ENCODE measurements at places on chromosomes 1 and 21.

- no peak for DNase-seq
These were observed 433 bp upstream of the KAZN start for GRCh38 chr1:14598007-14598497.

DNA sequence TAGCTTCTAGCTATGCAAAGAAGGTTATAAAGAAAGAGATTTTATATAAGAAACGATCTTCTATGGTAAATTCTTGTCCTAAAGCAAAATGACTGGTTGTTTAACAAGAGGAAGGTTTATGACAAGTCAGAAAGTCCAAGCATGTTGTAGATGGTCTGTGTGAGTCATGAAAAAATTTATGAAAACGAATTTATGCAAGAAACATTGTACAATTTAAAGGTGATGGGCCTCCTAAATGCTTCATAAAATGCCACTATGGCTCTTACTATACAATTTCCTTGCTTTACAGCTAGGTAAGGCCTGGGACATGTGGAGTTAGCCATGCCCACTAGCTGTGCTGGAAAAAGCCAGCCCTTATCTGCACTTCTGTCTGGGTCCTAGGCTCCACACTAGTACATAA lies 125.4 kb downstream of the PTGER3 start:
- no peak for DNase-seq

- DNase-seq, result no peak
These were observed at the start of gene C1orf94 for GRCh38 chr1:34176830-34177603. Gene C1orf94, plus strand, starts transcription at chr1:34176907. Its CDS starts 883 bp downstream, at chr1:34177790.

- DNase-seq, result no peak
These were observed 46.8 kb downstream of the XCL1 start for GRCh38 chr1:168623003-168623828.

GRCh38 chr1:39398278-39399021 lies 93.0 kb upstream of the BMP8A start:
- DNase-seq, result peak; percentile 64

DNA sequence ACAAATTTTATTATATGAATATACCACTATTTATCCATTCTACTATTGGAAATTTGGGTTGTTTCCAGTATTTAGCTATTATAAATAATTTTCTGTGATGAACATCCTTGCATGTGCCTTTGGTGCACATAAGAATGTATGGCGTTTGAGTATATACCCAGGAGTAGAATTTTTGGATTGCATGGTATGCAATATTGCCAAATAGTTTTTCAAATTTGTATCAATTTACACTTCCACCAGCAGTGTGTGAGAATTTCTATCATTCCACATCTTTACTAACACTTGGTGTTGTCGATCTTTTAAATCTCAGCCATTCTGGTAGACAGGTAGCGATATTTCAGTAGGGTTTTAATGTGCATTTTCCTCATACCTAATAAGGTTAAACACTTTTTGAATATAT lies 9.2 kb upstream of the FNBP1L start:
- DNase-seq, result no peak

DNA sequence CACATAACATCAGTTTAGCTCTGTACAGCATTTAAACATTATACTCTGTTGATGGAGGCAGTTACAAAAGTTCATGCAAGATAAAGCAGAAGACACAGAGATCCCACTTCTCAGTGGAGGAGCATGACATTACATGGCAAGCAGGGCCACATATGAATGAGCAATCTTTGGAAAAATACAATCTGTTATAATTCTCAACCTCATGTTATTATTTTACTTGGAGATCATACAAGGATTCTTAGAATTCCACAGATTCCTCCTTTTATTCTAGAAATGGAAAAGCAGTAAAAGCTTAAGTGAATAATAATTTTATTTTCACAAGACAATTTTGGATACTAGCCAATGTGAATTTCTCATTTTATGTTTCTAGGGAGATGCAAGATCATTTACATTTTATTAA lies 66.6 kb downstream of the IFI44 start:
- DNase-seq, result no peak

GRCh38 chr1:210905944-210906453 lies 227.9 kb downstream of the KCNH1 start:
- DNase-seq, result no peak

- no peak for DNase-seq
These were observed 5.0 kb upstream of the KCNJ9 start for GRCh38 chr1:160076295-160076694.

DNA sequence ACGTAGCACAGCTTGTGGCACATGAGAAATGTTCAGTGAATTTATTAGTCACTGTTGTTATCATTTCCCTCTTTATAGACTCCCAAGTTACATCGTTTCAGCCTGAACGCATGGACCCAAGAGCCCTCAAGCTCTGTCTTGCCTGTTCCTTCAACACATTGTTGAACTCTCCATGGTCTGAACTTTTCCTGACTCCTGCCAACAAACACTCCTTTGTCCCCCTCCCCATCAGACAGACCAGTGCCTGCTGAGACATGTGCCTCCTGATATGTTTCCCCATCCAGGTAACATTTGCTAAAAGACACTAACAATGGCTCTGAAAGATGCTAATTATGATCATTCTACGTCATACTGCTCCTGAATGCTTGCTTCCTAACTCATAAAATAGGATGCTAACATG lies 108.7 kb upstream of the NFIA start:
- no peak for DNase-seq

- DNase-seq, result no peak
These were observed 15.0 kb downstream of the SMYD2 start for GRCh38 chr1:214295934-214296333.

- peak; percentile 55 for DNase-seq
These were observed 74.1 kb downstream of the XCL2 start for GRCh38 chr1:168469690-168470089.

DNA sequence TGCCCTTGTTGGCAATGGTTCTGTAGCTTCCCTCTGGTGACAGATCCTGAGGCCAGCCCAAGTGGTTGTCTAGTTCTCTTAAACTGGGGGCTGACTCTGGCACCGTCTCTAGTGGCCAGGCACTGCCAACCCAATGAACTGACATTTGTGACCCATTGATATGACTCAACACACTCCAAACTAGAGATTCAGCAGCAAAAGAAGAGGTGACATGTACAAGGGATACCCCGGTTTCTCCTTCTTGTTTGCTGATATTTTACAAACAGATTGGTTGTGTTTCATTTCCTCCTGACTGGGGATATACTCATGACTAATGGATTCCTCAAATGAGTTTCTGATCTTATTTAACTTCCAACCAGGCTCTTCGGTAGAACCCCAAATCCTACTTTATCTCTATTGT lies 65.9 kb upstream of the DNAJC6 start:
- no peak for DNase-seq

DNA sequence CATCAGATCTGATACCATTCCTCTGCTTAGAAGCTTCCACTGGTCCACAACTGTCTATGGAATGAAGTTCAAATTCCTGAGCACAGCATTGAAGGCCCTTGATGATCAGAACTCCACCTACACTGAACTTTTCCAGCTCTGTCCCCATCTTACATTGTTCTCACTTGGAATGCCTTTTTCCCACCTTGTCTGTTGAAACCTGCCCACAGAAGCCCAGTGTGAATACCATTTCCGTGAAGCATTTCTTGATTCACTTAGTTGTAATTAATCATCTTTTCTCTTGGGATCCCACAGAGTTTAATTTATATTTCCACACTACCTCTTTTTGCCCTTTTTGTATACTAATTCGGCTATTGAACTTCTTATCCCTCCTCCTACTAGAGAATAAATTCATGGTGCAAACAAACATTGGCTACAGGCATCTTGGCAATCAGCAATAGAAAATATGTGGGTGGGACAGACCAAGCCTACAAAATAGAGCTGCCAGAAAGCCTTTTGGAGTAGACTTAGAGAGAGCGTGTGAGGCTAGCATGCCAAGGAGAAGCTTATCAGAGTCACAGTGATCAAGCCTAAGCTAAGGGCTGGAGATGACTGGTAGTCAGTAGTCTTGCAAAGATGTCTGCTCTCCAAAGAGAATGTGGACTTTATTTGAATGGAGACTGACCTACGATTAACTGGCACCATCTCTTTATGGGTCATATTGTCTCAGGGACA lies 26.1 kb downstream of the NHLH2 start:
- DNase-seq, result no peak

DNA sequence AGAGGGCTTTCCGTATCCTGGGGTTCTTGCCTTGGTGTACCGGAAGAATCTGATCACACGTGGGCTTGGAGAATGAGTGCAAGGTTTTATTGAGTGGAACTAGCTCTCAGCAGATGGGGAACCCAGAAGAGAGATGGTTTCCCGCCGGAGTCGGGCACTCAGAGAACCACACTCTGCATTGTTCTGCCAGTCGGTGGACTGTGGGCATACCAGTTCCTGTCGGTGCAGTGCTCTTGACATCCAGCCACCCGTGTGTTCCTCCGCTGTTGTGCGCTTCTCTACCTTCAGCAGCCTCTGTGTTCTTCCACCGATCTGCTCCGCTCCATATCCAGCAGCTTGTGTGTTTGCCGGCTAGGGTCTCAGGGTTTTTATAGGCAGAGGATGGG lies 10.8 kb upstream of the PPIE start:
- no peak for DNase-seq

- no peak for DNase-seq
These were observed 2.0 kb downstream of the ARHGAP29 start for GRCh38 chr1:94235189-94236012.

DNA sequence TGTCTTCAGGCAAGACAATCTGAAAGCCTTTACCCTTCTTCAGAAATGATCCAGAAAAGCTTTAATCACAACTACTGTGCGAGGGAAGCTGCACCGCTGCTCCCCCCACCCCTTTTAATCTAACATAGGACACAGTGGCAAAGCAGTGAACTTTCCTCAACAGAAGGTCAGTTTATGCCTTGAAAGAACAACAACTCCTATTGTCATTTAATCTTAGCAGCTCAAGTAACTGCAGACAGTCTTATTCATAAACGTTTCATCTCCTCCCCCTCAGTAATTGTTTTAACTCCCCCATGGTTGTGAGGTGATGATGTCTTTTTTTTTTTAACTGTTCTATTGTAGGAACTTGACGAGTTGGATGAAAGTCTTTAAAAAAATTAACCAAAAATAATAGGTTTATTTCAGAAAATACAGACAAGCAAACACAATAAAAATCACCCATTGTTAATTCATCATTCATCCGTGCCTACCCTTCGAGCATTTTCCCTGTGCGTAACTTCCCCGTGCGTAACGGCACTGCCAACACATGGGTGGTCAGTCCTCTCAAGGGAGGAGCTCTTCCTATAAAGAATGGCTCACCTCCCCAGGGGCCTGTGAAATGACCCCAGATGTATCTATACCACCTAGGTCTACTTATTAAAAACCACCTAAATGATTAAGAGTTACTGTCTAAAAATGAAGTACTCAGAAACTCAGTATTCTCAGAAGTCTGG lies 3.3 kb upstream of the ADAR start:
- no peak for DNase-seq

DNA sequence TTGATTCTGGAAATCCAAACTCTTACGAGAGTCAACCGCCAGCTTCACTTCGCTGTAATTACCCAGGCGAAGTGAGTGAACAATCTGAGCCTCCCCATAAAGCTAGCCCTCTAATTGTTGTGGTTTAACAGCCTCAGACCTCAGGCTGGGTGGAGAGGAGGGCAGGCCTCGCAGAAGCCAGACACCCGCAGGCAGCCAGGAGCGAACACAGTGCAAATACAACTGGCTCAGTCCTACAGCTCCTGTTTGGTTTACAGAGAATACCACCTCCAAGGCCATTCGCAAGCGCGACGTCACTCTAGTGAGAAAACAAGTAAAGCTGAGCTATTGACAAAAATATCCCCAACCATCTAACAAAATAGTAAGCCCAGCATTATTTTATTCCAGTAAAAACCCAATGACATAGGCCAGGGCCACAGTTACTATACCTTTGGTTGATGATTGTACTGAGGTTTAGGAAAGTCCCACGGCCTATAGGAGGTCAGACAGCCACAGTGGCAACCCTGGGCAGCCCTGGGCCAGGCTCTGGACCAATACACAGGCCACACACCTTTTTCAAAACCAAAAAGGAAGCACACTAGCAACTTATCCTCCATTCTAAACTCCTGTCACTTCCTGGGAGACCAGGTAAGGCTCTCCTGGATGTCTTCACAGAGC lies 163.3 kb downstream of the ETS2 start:
- no peak for DNase-seq

GRCh38 chr1:6995789-6996188 lies 210.5 kb downstream of the CAMTA1 start:
- DNase-seq, result no peak

DNA sequence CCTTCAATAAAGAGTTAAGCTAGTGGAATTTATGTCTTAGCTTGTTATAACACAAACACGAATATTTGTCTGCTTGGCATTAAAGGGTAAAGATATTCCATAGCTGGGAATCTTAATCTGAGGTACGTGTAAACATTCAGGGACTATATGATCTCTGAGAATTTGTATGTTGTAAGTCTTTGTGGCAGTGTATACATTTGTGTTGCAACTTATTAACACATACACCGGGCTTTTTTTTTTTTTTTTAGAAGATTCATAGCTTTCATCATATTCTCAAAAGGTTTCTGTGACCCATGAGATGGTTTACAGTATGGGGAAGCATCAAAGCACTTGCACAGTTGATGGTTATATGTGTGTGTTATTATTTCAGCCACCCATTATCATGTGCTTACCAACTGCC lies 3.0 kb downstream of the GGPS1 start:
- DNase-seq, result no peak

DNA sequence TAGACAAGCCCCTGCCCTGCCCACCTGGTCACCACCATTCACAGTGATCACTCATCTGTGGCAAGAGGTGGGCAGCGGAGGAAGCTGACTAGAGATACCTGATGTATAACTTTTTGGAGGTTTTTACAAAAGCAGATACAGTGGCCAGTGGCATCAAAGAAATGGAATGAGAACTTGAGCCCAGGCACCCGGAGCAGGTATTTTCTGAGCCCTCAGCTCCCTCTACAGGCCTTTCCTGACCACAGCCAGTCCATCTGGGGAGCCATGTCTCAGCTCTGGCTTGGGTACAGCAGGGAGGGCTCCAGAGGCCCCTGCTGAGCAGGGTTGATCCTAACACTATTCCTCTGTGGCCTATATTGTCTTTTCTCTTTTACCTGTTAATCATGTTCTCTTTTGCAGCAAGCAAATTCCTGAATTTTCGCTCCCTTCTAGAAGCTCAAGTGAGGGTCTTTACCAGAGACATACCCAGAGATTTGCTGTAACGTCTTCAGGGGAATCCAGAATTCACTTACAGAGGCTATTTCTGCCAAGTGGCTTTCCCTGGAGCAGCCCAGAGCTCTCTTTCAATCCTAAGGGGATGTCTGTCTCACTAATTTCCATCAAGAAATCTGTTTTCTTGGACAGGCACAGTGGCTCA lies 27.3 kb downstream of the GPR157 start:
- DNase-seq, result peak; percentile 29

- DNase-seq, result no peak
These were observed 52.5 kb downstream of the CDC7 start for GRCh38 chr1:91553177-91553591.

- peak; percentile 79 for DNase-seq
These were observed 13.9 kb downstream of the NT5C1A start for GRCh38 chr1:39657923-39658485.

DNA sequence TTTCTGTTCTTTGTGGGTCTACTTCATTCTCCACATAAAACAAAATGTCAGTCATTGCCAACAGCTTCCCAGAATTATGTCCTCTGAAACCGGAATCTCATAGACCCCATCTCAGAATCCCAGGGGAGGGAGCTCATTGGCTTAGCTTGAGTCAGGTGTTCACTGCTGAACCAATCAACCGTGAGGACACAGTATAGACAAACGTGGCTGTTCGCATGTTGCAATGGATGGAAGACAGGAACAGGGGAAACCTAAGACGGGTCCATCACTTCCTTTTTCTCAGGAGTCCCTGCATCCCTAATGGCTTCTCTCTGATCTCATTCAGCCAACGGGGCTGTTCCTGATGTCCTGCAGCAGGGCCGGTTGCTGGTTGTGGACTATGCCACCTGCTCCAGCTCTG lies 9.1 kb downstream of the CELA2A start:
- DNase-seq, result no peak

Data from stimulated activated CD4-positive, alpha-beta T cell treated with anti-CD3 and anti-CD28 coated beads, Interleukin-15, amount 100 ng/mL, for 24 hours (primary cell).